NCI-H524 (cell line): ENCODE measurements at places on chromosomes 6 and 20.

DNA sequence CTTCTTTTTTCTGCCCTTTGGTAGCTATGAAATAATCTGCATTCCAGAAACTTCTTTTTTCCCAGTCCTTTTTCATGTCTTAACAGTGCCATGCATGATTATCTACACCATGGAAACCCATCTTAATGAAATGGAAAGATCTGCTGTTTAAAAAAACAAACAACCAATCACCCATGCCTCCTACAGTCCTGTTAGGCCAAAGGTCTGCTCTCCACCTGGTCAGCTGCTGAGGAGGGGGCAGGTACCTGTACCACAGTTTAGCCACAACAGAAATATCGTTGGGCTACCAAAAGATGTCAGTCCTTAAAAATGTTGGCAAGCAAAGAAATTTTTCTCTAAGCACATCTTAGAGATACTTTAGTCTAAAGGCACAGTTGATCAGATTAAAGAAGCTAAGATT, 112.6 kb downstream of the SLC16A10 start:
- no peak for DNase-seq

GRCh38 chr6:100427452-100427851, 37.3 kb downstream of the SIM1 start:
- no peak for DNase-seq

DNA sequence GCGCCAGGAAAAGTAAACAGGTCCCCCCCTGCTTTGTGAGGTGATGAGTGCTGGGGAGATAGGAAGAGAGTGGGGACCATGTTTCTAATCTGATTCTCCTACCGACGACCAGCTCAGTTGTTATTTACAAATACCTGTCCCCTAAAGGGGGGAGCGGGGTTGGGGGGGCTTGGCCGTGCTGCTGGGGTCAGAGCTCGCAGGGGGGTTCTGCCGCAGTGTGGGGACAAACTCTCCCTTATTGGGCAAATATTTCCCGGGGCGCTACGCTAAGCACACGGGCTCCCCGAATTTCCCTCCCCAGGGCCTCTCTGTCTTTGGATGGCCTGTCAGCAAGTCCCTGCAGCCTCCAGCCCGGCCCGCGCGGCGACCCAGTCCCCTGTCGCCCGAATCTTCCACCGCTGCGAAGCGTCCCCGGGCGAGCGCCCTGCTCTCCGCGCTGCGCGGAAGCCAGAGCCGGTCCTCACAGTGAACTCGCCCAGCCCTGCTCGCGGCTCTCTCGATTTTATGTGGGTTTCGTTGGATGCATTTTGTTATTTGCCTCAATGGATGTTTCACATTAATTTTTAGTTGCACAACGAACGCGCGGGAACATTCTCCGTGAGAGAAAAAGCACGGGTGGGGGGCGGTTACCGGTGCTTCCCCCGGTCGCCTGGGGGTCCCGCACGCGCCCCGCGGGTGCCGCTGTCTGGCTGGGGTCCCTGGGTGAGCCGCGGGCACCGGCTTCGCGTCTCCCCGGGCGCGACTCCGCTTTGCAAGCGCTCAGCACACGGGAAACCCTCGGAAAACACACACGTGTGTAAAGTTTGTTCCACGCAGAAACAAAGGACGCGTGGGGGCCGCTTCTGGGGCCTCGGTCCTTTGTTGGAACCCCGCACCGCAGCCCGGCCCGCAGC, 1.5 kb upstream of the STX16 start:
- no peak for DNase-seq

GRCh38 chr20:4166726-4167035, 151.3 kb upstream of the RNF24 start:
- DNase-seq = no peak
